ENCODE measurements at places on chromosomes 3 and 15.

DNA sequence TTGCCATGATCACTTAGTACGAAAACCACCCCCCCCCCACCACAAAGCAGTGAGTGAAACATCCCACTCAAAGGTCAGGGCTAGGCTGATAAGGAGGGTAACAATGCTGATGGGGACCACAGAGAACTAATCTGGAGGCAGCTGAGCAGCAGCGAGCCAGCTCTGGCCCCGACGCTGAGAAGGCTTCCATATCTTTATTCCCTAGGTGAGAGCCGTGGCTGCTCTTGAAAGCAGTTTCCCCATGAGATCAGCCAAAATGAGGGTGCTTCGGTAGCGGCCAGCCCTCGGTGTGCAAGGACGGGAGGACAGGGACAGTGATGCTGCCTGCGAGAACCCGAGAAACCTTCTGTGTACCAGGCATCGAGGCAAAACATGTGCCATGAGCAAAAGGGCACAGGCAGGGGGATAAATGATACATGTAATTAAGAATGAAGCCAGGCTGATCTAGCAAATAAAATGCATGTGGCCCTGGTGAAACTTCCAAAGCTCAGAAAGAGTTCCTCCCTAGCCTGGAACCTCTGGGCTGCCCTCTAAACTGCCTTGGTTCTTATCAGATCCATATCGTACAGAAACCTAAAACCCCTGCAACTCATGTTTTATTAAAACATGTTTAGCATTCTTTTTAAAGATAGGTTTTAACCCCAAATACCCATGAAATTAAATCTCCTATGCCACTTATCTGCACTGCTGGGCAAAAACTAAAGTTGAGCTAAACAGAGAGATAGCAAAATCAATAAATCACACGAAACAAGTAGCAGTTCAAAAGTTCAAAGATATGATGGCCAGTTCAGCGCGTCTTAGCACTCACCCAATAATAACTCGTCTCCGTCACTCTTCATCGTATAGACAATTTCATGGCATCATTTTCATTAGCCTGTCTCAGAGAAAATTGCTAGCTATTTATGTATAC lies 337.3 kb downstream of the FOXP1 start:
- DNase-seq, result no peak

GRCh38 chr3:156635034-156635433 lies 39.4 kb upstream of the TIPARP start:
- DNase-seq, result no peak

GRCh38 chr3:105505170-105505569 lies 138.5 kb downstream of the ALCAM start:
- no peak for DNase-seq

DNA sequence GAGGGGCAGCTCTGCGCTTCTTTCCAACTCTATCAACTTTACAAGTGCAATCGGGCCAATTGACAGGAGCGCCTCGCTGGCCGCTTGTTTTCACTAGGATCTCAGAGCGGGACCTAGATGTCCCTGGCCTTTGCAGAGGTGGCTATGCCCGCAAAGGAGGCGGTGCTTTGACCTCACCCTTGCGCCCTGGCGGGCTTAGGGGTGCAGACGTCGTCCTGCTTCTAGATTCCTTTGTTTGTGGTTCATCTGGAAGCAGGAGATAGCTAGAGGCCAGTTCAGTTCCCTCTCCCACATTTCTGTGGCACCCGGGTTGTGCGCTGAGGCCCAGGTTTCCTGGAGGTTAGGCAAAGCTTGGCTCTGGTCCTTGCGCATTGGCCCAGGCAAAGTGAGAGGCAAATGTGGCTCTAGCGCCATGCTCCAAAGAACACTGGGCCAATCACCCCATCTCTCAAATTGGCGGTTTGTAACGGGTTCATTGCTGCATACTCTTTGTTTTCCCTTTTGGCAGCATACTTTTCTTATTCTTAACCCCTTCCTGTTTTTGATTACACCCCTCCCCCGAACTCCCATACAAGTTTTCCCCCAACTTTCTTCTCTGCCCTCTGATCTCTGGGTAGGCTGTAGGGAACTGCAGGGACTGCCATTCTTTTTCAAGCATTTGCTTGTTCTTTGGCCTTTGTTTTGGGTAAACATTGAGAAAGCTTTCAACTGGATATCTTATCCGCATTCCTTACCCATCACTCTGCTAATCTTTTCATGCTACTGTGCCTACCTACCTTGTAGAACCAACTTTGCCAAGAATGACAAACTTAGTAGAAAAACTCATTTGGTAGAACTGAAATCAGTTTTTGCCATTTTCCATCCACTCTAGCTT lies 1.4 kb downstream of the PPM1L start:
- DNase-seq, result no peak

DNA sequence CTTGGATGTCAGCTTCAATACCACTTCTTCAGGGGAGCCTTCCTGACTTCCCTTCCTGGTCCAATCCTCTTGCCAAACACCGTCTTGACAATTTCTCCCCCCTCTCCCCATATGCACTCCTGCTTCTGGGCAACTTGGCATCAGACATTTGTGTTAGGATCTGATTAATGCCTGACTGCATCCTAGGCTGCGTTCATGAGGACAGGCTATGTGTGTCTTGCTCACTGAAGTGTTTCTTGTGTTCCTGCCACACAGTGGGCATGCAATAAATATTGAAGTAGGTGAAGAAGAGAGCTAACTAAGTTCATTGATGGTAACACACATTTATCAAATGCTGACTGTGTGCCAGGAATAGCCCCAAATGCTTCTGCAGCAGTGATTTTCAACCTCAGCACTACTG lies 36.4 kb upstream of the WNT5A start:
- DNase-seq, result no peak

DNA sequence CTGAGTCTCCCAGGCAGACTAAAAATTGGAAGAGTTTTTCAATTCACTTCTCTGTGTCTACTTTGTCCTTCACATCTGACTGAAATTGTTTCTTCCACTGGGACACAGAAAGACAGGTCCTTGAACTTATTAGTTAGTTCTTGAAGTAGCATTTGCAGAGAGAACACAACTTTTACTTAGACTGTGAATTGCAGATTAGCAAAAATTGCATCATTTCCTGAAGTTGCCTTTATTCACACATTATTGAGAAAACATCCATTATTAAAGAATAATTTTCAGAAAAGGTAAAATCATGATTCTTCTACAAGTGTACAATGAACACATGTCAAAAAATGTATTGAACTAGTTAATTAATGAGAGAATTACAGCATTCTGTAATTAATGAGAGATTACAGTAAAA lies 1.4 kb upstream of the COMMD2 start:
- DNase-seq, result no peak

DNA sequence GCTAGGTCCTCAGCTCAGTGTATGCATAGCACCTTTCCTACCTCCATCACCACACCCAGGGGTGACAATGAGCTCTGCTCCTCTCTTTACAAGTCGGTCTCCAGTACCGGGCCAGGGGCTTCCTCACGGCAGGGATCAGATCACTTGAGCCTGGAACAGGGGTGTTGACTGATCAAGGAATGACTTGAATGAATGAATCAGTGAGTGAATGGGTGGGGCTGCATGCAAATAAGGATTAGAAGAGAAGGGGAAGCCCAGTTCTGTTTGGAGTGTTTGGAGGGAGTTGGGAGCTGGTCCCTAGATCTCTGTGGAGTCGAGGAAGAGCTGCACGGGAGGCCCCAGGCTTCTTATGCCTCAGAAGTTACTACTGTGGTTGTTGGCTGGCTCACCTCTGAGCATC lies 87.0 kb downstream of the TMEM266 start:
- no peak for DNase-seq

GRCh38 chr3:16460886-16461285 lies 52.6 kb downstream of the RFTN1 start:
- no peak for DNase-seq

DNA sequence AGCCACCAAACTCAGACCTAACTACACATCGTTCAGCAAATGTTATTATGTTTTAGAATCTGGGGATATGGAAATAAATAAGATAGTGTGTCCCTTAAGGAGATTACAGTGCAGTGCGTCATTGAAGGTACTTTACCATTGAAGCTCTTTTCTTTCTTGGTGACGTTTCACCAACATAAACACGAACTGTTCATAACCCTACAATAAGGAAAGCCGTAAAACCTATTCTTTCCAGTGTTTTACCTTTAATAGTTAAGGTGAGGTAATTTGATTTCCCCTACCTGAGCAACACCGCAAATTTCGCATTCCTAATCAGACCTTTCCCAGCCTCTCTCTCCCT lies 826 bp downstream of the CCDC66 start:
- DNase-seq, result no peak

DNA sequence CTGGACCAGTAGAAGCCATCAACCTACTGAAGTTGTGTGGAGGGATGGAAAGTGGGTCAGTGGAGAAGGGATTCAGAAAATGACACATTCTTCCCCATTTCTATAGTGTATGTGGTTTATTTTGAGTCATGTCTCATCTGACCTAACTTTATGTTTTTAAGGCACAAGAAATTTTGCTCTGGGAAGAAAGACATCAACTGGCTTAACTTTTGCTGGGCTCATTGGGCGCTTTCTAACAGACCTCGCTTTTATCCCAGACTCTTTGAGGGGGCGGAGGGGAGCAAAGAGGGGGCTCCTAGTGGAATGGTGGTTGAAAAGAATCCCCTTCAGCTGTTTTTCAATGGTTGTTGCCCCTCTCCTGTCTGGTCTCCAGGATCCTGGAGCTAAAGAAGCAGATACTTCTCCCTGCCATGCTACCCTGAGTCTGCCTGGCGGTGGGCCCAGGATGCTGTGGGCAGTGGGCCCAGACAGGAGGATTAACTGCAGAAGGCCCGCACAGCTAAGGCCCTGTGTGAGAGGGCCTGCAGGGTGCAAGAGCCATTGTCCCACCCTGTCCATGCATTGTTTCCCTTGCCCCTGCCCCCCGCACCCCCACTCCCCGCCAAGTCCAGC lies 14.5 kb downstream of the CSRNP1 start:
- no peak for DNase-seq

DNA sequence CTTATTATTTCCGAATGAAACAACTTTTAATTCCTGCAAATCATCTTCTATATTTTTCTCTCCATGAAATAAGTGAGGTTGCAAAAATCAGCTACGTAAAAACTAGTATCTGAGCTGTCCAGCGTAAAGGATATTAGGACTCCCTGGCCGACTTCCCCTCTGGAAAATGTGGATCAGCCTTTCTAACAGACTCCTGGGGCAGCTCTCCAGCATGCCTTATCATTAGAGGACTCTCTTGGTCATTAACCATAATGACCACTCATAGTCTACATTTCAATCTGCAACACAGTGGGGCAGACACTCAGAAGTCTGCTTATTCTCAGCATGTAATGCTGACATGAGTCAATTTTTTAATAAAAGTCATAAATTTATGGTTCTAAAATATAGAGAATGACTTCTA lies 130.1 kb downstream of the MAGI1 start:
- no peak for DNase-seq

DNA sequence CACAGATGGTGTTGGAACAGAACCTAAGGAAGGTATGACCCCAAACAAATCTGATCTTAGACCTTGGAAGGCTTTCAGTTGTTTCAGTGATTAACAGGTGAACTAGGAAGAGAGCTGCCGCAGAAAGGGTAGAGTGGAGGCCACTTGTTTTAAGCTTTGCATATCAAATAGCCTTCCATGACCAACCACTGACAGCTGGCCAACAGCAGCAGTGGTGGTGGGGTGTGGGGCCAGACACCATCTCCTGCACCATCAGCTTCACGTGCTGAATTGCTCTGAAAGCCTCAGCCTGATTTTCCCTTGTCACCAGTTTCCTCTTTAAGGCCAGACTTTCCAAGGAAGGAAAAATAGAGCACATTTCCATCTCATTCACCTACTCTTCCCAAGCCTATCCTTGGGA lies 16.6 kb upstream of the OSBPL11 start:
- no peak for DNase-seq

GRCh38 chr15:49082960-49083359 lies 36.7 kb upstream of the SECISBP2L start:
- DNase-seq, result no peak

- DNase-seq, result no peak
These were observed 113.3 kb downstream of the PGPEP1L start for GRCh38 chr15:98894312-98894711.

DNA sequence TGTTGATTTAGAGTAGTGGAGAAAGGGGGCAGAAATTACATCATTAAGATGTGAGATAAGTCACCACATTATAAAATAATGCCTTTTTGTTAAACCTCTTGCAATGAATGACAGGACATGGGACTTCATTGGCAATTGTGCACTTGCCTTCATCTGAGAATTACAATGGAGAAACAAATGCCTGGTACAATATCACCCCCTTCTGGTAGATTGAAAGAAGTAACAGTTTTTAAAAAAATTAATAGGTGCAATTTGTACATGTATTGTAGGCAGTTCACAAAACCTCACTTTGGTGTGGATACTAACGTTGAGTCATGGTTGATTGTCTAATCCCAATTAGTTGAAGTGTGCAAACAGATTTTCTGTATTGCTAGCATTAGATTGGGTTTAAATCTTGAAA lies 4.6 kb upstream of the P2RY14 start:
- DNase-seq, result no peak

DNA sequence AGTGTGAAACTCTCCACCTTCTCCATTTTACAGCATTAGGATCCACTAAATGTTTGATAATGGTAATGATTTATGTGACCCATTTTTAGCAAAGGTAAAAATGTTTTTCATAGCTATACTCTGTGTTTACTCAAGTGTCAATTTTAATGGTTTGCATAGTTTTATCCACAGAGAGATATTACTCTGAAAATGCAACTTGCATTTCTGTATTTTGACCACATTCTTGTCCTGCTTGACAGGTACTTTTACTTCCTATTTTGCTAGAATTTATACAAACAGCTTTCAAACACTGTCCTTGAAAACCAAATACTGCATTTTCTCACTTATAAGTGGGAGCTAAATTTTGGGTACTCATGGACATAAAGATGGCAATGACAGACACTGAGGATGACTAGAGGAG lies 62.9 kb downstream of the SERPINI1 start:
- no peak for DNase-seq

DNA sequence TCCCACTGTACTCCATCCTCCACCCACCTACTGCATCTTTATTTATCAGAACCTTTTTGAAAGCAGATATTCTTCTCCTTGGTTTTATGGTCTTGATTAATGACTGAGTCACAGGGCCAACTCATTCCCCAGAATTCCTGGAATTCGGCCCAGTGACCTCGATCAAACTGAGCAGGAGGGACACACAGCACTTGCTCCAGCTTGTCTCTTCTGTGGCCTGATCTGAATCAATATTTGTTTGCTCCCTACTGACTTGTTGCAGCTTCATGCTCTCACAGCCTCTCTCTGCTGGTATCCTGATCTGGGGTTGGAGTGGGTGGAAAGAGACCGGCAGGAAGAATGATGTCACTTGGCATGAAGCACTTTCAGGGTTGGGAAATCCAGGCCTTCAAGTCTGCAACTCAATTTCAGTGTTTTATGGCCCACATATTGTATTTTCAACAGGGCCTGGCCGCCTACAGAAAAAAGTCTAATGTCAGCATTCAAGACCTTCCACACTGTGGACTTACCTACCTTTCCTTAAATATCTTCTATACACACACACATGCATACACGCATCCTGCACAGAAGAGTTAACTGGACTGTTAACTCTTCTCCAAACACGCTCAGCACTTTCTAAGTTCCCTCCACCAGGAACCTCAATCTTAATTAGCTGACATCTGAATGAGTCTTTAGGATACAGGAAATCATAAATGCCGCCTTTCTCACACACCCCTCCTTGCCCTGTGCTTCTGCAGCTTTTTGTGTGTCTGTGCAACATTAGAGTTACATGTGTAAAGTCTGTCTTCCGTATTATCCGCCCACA lies 4.6 kb downstream of the ANXA2 start:
- peak; percentile 91 for DNase-seq

Measured in kidney epithelial cell (primary cell).